ENCODE measurements at places on chromosomes 12 and 14.

GRCh38 chr12:96014943-96015599 is 18.9 kb upstream of the HAL start:
- DNase-seq, result no peak

DNA sequence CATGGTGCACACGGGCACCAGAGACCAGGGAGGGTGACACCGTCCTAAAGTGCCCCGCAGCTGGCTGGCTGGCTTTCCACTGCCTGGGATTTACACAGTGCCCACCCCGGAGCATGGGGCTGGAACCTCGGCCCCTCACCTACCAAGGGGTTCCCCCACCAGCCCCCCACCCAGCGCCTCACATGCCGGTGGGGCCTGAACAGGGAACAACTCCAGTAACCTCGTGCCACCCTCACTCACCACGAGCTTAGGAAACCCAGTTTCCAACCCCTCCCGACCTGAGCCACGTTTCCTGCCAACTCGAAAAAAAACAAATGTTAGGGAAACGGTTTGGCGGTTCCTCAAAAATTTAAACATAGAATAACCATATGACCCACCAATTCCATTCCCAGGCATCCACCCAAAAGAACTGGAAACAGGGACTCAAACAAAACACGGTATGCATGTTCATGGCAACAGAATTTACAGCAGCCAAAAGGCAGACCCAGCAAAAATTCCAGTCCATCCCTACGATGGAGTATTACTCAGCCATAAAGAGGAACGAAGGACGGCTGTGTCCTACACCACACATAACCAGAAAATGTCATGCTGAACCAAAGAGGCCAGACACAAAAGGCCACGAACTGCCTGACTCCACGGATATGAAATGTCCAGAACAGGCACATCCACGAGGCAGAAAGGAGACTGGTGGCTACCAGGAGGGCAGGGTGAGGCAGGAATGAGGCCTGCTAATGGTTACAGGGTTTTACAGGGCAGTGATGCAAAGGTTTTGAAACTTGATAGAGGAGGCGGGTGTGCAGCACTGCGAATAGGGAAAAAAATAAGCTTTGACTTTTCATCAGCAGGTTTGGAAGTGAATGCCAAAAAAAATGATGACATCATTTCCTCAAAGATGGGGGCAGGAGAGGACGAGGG is 68.9 kb downstream of the NCOR2 start:
- no peak for DNase-seq

DNA sequence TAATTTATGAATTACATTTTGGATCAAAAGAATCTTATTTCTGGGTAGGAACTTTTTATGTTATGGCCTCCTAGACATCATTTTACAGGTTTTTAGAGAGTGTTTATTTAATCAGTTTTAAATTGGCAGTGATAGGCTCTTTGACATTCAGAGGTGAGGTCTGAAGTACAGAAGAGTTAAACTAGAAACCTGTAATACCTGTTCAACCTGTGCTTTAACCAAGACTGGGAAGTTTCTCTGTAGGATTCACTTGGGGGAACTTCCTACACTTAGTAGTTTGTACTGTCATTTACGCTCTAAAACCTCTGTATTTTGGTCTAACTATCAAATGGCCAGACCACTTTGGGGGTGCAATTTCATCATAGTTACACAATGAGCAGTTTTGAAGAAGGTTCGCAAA is 35.9 kb downstream of the PLEKHA5 start:
- no peak for DNase-seq

- no peak for DNase-seq
Observed at GRCh38 chr14:65277580-65278270, 134.8 kb upstream of the FUT8 start.

GRCh38 chr12:52611080-52611468 is 7.3 kb downstream of the KRT73 start:
- DNase-seq, result no peak

Data from effector CD8-positive, alpha-beta T cell (primary cell).